ENCODE measurements at places on chromosomes 1 and 21.

- DNase-seq = no peak
These were observed 15.6 kb upstream of the BOLA1 start for GRCh38 chr1:149883598-149884247.

- no peak for DNase-seq
These were observed 65.0 kb downstream of the WDR64 start for GRCh38 chr1:241716915-241717656.

DNA sequence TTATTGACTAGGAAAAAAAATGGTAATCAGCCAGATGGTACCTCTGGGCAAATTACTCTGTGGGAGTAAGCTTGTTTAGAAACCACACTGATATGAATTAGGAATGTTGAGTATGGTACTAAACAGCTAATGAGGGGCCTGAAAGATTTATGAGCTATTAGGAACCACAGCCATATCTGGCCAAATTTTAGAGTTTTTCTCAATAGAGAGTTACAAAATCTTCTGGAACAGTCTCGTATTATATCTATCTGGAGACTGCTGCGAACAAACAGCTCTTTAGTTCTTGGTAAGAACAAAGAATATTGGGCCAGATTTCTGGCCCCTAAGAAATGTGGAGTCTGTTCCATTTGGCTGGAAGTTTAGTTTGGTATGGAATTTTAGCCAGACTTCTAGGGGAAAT lies 4.9 kb upstream of the PODN start:
- no peak for DNase-seq

GRCh38 chr1:3033040-3033789 lies 11.9 kb downstream of the ACTRT2 start:
- no peak for DNase-seq

DNA sequence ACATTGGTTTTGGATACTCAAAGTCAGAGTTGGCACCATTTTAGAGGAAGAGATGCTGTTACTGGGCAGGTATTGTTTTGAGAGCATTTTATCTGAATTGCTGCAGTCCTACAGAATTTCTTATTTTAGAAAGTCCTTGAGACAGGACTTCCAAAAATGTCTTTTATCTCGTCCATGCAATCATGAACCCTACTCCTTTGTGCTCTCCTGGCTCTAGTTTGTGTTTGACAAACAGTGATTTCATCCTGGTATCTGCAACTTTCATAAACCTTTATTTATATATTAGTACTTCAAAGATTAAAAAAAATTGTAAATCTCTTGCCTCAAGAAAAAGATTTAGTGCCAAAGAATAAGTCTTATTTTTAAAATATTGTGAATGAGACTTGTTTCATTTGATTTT lies 4.6 kb upstream of the ARPC5 start:
- no peak for DNase-seq

GRCh38 chr1:203142684-203143408 lies 15.3 kb downstream of the ADORA1 start:
- no peak for DNase-seq
